ENCODE measurements at places on chromosomes 5 and 9.

DNA sequence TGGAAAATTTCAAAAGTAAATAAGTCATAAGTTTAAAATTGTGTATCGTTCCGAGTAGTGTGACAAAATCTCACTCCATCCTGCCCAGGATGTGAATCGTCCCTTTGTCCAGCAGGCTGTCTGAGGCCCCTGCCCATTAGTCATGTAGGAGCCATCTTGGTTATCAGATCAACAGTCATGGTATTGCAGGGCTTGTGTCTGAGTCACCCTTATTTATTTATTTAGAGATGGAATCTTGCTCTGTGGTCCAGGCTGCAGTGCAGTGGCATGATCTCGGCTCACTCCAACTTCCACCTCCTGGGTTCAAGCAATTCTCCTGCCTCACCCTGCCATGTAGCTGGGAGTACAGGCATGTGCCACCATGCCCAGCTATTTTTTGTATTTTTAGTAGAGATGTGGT lies 30.2 kb downstream of the ITGA2 start:
- DNase-seq: peak; percentile 33

DNA sequence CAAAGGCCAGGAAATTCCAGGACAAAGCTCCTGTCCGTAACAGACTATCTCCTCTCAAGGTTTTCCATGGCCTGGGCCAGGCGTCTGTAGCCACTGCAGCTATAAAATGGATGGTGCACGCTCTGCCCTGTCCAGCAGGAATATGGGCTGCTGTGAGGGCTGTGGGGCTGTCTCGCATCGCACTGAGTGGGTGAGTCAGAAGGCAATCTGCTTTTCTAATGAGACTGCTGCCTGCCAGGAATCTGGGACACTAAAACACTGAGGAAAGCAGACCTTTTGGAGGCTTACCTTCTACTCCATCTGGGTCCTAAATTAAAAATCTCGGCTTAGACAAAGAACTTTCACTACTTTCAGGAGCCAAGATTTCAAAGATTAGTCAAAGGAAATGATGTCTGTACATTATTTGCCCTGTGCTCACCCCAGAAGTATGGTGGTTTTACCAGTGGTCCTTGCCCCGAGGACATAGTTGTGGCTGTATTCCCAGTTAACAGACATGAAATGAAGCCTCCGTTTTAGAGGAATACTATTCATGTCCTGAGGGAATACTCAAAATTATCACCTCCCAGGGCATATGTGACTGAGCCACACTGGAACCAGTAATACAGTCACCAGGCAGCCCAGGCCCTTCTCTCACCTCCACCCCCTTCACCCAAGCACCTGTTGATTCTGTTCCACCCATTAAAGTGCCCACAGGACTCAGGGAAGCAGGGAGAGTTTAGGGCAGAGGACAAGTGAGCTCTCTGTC lies 56.4 kb downstream of the PFDN1 start:
- no peak for DNase-seq

- DNase-seq: no peak
These were observed 86.5 kb downstream of the KLHL3 start for GRCh38 chr5:137649228-137649935.

GRCh38 chr5:891837-892393 lies 686 bp downstream of the BRD9 start:
- DNase-seq: no peak

GRCh38 chr5:168697034-168697720 lies 118.0 kb upstream of the PANK3 start:
- DNase-seq: no peak

DNA sequence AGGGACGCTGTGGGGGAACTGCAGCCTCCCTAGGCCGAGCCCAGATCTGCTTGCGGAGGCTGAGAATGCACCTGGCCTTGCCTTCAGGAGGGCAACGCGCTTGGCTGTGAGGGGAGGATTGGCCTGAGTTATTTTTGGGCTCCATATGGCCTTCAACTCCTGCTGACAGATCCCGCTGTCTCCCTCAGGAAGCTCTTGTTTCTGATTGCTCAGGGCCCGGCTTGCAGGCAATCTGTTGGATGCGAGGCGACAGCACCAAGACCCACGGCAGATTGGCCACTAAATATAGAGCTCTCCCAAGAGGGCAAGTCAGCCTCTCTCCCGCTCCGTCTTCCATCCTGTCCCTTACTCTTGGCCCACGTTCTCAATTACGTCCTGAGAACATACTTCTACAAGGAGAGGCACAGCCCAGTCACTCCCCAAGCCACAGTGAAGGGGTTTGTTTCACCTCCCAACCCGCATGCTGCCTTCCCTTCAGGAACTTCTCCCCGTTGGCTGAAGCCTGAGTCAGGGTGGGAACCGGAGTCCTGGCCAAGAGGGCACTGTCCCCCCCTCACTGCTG lies 53.6 kb downstream of the RASGEF1C start:
- no peak for DNase-seq

Data from HCT116 (cell line).